ENCODE measurements at places on chromosomes 6 and 20. TPM values are rescaled to one million over a fixed set of nuclear protein-coding genes. Genes with fewer than 3 reads are reported as not detected.

- DNase-seq: no peak
Observed at GRCh38 chr6:105985098-105985815, 100.9 kb upstream of the PRDM1 start.

GRCh38 chr6:126064748-126065401, 78.5 kb downstream of the TRMT11 start:
- no peak for DNase-seq

DNA sequence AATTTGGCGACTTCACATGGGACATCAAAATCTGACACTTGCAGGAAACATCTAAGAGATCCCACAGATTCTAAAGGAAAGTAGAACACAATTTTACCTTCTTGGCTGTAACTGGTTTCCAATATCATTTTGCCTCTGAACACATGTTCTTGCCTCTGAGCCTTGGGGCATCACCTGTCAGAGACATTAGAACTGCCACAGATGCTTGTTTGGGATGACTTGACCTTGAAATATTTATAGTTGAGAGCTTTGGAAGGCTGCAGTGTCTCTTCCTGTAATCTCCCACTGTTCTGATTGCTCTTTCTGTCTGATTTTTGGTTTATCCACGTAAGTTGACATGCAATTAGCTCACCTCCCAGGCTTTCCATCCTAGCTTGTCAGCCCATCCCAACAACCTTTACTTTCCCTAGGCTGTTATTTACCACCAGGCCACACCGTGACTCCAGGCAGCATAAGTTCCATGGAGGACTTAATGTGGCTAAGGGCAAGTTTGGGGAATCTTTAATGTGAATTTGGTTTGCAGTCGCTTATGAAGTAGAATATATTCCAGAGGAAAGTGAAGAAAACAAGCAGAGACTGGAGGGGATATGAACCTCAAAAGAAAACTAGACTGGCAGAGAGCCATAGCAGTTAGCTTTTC, 256.5 kb upstream of the RIN2 start:
- DNase-seq: no peak

Gene PRDM13
- total RNA-seq: not detected

GRCh38 chr20:54189630-54190029, 15.8 kb upstream of the CYP24A1 start:
- no peak for DNase-seq

- no peak for DNase-seq
Observed at GRCh38 chr6:66390393-66390792, 683.4 kb upstream of the EYS start.

Gene RAB44
- total RNA-seq: 0.27 TPM

Gene PPIL6
- total RNA-seq: 7.1 TPM

- no peak for DNase-seq
Observed at GRCh38 chr6:40900791-40901190, 138.2 kb downstream of the UNC5CL start.

Gene BTN3A1
- total RNA-seq: 30.1 TPM

DNA sequence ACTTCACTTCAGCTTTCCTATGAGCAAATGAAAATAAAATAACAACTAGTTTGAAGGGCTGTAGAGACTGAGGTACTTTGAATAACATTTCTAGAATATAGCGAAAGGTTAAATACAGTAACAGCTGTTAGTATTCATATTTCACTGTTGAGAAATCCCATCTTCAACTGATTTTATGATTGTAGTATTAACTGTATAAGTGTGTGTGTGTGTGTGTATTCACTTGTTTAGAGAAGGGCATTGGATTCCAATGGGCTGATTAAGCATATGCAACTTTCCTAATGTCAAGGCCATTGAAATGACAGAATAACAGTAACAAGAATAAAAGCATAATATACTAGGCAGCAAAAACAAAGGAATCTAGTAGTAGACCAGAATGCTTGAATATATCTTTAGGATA, 957.5 kb upstream of the EPHA7 start:
- no peak for DNase-seq

Gene ADA
- total RNA-seq: 7.7 TPM

DNA sequence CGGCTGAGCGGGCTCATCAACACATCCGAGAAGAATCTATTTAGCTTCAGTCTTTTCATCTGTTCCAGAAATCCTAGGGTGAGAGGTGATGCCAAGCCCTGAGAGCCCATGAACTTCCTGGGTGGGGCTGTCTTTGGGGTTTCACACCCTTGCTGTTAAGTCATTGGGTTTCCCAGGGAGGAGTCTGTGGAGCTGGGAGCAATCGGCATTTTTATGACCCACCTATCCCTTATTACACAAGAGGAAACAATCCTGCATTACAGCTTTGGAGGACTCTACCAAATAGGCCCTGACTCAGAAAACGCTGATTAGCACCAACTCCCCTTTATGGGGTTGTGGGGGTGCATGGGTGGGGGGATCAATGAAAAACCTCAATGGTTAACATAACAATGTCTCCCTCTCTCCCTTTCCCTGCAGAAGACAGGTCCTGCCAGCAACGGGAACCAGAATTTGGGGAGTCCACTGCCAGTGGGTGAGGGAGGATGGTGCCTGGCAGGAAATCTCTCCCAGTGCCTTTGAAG, 46.3 kb downstream of the EZR start:
- DNase-seq: no peak

DNA sequence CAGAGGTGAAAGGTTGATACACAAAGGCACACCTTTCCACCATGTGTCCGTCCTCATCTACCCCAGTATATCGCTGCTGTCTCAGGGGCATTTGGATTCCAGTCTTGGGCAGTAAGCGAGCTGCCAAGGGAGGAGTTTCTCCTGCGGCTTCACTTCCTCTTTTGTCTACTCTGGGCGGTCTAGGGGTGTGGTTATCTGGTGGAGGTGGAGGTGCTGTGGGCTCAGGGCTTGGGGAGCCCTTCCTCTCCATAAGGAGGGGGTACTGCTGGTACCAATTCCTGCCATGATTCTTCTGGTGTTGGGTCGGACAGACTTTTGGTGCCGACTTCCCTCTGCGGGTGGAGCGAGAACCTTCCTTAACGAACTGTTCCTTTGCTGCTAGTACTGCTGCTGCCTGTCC, 31.9 kb upstream of the FABP7 start:
- DNase-seq: no peak

GRCh38 chr20:58436868-58437645, 48.0 kb downstream of the VAPB start:
- no peak for DNase-seq

GRCh38 chr6:81838724-81839426, 86.4 kb upstream of the TENT5A start:
- no peak for DNase-seq
